ENCODE measurements at places on chromosomes 12 and 14.
A peak's percentile ranks its signal among the peaks of the same experiment; 100 is the strongest.

DNA sequence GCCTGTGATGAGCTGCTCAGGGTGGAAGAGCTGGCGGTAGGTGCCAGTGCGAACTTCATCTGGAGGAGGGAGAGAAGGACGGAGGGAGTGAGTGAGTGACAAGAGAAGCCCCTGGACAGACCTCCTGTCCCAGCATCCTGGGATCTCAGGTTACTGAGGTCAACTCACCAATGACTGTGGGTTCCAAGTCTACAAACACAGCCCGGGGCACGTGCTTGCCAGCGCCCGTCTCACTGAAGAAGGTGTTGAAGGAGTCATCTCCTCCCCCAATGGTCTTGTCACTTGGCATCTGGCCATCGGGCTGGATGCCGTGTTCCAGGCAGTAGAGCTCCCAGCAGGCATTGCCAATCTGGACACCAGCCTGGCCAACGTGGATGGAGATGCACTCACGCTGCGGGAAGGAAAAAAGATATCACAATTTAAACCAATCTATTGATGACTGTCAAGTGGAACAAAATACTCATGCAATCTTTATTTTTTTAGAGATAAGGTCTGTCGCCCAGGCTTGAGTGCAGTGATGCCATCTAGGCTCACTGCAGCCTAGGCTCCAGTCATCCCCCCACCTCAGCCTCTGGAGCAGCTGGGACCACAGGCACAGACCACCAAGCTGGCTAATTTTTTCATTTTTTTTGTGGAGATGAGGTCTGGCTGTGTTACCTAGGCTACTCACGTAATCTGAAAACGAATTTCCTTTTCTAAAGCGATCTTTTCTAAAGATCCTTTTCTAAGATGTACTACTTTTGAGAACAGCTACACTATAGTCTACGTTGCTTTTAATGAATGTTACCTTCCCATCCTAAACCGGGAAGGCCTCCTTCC is 1.7 kb downstream of the TUBA1B start:
- DNase-seq, result no peak

- DNase-seq, result no peak
Observed at GRCh38 chr14:24673534-24674203, 39.7 kb upstream of the GZMB start.

- DNase-seq, result no peak
Observed at GRCh38 chr12:104748790-104749189, 209.3 kb downstream of the SLC41A2 start.

- DNase-seq, result no peak
Observed at GRCh38 chr14:33756833-33757232, 194.0 kb downstream of the EGLN3 start.

- no peak for DNase-seq
Observed at GRCh38 chr12:80698847-80699542, 8.4 kb upstream of the MYF6 start.

DNA sequence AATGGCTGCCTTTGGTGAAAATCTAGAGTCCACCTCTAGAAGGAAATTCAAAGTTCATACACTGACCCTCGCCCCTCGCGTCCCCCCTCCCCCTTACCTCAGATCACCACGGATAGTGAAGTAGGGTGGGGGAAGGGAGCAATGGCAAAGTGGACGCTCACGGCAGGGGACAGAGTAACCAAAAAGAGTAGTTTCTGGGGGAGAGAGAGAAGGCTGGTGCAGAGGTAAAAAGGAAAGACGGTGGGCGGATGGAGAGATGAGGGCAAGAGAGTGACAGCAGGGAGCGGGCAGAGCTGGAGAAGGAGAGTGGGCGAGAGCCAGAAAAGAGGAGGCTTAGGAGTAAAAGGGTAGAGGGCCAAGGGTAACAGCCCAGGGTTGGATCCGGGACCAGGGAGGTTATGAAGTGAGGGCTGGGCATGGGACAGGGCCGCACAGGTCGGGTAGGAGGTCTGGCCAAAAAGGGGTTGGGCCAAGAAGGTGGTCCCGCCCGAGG is 423 bp downstream of the ALDH6A1 start:
- DNase-seq, result peak; percentile 12

GRCh38 chr12:3987571-3987970 is 114.4 kb upstream of the PARP11 start:
- DNase-seq, result no peak

- DNase-seq, result no peak
Observed at GRCh38 chr12:132839558-132840235, 11.0 kb upstream of the GOLGA3 start.

GRCh38 chr14:95045106-95045701 is 112.1 kb downstream of the DICER1 start:
- no peak for DNase-seq

DNA sequence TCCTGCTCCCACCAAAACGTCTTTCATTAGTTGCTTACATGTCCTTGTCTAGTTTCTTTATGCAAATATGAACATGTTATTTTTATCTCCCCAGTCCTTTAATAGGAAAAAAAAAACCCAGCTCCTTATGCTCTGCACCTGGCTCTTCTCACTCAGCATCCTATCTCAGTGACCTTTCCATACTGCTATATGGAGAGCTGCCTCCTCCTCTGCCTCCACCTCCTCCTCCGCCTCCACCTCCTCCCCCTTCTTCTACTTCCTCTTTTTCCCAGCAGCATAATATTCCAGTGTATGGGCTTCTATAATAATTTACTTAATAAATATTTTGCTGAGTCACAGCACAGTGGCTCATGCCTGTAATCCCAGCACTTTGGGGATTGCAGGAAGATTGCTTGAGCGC is 31.5 kb downstream of the ABCB9 start:
- no peak for DNase-seq

- DNase-seq, result no peak
Observed at GRCh38 chr14:92577321-92577742, 63.8 kb downstream of the RIN3 start.

DNA sequence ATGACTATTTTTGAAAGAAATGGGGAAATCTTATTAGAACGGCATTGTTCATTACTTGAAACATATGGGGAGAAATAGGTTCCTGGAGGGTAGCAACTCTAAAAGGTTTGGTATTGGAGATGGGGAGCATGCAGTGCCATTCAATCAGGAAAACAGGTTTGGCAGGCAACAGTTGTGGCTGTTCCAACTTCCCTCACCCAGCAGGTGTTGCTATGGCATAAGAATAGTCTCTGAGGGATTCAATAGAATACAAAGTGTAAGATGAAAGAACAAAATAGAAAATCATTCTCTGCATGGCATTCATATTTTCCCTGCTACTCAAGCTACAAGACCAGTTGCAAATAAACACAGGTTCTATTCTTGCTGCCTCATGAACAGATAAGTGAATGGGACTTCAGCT is 393.3 kb upstream of the RPL10L start:
- DNase-seq, result peak; percentile 31

DNA sequence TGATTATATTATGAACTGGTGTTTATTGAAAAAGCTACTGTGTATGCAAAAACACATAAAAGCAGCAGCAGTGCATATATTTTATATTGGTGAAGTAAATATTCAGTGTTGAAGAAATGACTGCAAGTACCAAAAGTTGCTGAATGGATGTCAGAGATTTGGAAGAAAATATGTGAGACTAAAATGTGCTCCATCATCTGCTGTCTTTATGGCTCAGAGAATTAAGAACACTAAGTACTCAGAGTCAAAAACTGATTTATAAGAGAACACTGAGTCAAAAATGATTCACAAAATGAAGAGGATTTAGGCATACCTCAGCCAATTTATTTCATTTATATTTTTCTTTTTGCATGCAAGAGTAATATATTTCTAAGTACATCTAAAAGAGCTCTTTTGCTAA is 86.3 kb upstream of the PDZRN4 start:
- DNase-seq, result no peak

DNA sequence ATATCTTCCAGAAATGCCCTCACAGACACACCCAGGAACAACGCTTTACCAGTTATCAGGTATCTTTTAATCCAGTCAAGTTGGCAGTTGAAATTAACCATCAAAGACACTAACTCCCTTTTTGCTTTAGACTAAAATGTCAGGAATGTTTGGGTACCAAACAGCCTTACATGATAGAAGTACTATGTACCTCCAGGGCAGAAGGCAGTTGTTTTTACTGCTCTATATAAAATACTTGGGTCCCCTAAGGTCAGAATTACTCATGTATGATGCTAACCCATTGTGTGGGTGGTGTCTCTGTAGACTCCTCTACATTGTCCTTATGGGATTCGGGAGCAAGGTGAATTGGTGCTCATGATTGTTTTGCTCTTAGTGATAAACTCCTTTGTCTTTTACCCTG is 492.5 kb upstream of the FLRT2 start:
- no peak for DNase-seq

- no peak for DNase-seq
Observed at GRCh38 chr12:53118751-53119300, 15.5 kb downstream of the SOAT2 start.

GRCh38 chr12:3446235-3446634 is 44.8 kb upstream of the PRMT8 start:
- no peak for DNase-seq

DNA sequence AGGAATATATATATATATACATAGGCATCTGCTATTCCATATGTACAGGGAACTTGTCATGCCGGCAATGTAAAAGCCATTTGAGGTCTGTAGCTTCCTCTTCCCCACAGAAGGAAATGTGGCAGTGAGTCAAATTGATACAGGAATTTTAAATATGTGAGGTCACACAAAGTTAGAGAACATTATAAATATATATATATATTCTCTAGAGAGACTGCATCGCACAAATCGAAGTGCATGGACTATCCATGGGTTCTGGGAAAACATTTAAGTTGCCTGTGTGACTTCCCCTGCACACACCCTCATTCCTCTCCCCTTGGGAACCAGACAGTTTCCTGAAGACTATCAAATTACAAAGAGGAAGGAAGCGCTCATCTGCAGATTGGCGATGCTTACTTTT is 100.9 kb upstream of the CCDC91 start:
- no peak for DNase-seq

GRCh38 chr14:36591482-36591881 is 9.1 kb upstream of the NKX2-8 start:
- DNase-seq, result no peak

DNA sequence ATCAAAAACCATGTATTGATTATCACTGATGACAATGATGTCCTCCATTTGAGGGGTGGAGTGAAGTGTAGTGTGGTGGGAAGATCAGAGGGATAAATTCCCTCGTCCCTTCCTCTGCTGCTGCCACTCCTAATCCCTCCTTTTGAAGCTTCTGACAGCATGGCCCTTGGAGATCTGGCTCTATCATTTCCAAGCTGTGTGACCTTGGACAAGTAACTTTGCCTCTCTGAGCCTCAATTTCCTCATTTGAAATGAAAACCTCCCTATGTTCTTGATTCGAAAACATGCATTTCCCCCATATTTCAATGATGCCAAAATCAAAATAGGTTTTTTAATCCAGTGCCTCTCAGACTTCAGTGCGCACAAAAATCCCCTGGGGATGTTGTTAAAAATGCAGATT is 231.6 kb downstream of the RBM19 start:
- no peak for DNase-seq

DNA sequence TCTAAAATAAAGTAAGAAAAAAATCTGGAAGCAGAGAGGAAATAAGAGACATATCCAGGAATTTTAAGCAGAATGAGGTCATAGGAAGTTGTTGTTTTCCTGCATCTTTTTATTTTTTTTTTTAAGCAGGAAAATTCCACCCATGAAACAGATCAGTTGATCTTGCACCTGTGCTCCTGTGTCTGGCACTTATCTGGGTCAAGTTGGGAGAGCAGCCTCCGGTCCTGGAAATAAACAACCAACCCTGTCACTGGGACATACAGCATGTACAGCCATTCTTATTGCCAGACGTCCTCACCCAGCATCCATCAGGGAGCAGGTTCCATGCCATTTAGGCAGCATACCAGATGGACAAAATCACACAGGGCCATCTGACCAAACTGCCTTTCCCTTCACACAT is 266.0 kb upstream of the BTG1 start:
- no peak for DNase-seq

GRCh38 chr12:55063291-55063690 is 43.5 kb downstream of the NEUROD4 start:
- DNase-seq, result no peak

DNA sequence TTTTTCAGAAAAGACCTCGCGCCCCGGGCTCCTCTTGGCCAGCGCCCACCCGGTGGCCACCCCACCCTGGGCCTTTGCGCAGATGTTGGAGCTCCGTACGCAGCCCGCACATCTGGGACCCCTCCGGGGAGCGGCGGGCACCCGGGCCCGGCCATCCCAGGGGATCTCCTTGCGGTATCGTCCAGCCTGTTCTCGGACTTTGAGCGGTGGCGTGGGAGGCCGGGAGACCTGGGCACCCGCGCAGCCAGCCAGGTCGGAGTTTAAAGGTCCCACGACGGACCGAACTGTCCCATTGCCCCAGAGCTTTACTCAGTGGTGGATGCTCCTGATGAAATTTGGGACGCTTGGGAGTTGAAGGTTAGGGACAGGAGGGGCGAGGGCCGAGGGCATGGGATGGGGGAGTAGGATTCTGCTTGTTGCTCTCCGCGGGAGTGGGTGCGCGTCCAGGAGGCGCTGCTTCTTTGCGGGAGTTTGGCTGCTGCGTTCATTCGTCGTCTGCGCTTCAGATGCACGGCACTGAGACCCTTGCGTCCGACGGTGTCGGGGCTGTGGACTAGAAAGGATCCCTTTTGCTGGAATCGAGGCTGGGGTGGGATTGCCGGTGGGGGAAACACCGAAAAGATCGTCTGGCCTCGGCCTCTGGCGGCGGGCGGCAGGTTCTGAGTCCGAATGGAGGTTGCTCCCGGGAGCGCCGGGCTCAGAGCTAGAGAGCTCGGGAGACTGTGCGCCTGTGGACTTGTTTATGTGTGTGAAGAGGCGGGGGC is 1.4 kb downstream of the NTF3 start:
- peak; percentile 42 for DNase-seq

Data from WTC11 (cell line).